ENCODE measurements at places on chromosomes 6 and 20. TPM values are rescaled to one million over a fixed set of nuclear protein-coding genes. Genes with fewer than 3 reads are reported as not detected.
A peak's percentile ranks its signal among the peaks of the same experiment; 100 is the strongest.

The CST2 gene
- 1.3 TPM for total RNA-seq

- peaks cover 45% of the 10 kb centered on the region for H3K4me1 ChIP-seq
These were observed 275 bp upstream of the MAVS start for GRCh38 chr20:3846378-3846739.

- H3K27me3 ChIP-seq: no peaks in the 10 kb centered on the region
- H3K4me1 ChIP-seq: peaks cover 33% of the 10 kb centered on the region
- peak within 1 kb of the TSS; percentile 78 for H3K4me3 ChIP-seq
- peak within 1 kb of the TSS; percentile 90 for H3K27ac ChIP-seq
These were observed at the start of gene COMMD7 for GRCh38 chr20:32743237-32744112. COMMD7 (minus strand) TSS chr20:32743467; CDS start chr20:32743391, 76 bp downstream.

- peak; percentile 95 for DNase-seq
- H3K4me3 ChIP-seq: peak within 1 kb of the TSS; percentile 93
- peaks cover 10% of the 10 kb centered on the region for H3K4me1 ChIP-seq
- H3K27me3 ChIP-seq: no peaks in the 10 kb centered on the region
- H3K36me3 ChIP-seq: peaks cover 27% of the 10 kb centered on the region
- H3K27ac ChIP-seq: peak within 1 kb of the TSS; percentile 92
These were observed at the start of gene CITED2 for GRCh38 chr6:139374357-139375225. CITED2 (minus strand) TSS chr6:139374648; CDS start chr6:139373944, 704 bp downstream.

DNA sequence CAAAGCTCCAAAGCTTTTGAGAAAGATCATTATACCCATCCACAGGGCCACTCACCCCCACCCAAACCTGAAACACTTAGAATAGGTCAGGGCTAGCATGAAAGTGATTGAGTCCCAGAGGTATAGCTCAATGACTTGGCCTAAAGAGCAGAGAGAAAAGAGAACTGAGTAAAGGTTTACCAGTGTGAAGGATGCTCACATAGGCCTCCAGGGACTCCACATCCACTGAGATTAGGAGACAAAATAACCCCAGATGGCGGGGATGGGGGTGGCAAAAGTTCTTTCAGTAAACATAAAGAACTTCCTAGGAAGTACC lies 12.2 kb downstream of the SAYSD1 start:
- H3K27me3 ChIP-seq: no peaks in the 10 kb centered on the region
- H3K4me3 ChIP-seq: no peak overlapping the region
- peaks cover 19% of the 10 kb centered on the region for H3K36me3 ChIP-seq
- no peaks in the 10 kb centered on the region for H3K4me1 ChIP-seq

DNA sequence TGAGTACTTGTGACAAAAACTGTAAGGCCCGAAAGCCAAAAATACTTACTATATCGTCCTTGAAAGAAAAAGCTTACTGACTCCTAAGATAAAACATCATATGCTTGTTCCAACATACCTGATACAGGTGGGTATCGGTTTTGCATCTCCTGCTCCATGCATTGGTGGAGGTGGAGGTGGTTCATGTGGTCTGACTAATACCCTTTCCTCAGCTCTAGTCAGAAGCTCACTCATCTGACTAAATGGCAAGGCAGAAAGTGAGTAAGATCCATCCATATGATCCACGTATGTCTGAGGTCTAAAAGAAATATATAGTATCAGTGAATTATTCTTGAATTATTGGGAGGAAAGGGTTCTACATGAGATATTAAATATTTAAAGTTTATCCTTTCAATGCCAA lies 76.2 kb downstream of the WASF1 start:
- no peaks in the 10 kb centered on the region for H3K27me3 ChIP-seq
- H3K4me1 ChIP-seq: no peaks in the 10 kb centered on the region
- peaks cover 35% of the 10 kb centered on the region for H3K36me3 ChIP-seq

DNA sequence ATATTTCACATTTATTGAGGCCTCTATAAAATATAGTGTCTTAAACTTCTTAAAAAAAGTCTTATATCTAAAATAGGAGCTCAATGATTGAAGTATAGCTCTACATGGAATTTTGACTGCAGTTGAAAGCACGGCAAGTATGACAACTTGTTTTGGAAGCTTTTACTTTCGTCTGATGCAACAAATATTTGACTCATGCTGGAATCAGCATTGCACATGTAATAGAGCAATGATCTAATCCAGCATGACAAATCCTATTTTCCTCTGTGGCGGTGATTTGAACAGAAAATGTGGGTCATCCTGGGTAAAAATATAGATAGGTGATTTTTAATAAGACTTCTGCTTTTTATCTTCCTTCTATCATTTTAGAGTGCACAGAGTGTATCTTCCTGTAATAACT lies 111.6 kb downstream of the TINAG start:
- no peak overlapping the region for H3K4me3 ChIP-seq
- no peaks in the 10 kb centered on the region for H3K36me3 ChIP-seq
- H3K4me1 ChIP-seq: no peaks in the 10 kb centered on the region
